ENCODE measurements at places on chromosomes 7 and 10.

DNA sequence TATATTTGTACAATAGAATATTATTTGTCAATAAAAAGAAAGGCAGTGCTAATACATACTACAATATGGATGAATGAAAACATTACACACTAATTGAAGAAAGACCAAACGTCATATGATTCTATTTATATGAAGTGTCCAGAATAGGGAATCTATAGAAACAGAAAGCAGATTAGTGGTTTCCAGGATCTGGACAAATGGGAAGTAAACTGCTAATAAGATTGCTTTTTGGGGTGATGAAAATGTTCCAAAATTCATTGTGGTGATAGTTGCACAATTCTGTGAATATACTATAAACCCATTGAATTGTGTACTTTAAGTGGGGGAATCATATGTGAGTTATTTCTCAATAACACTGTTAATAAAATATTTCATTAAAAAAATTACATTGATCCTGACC lies 78.2 kb upstream of the IFRD1 start:
- DNase-seq: no peak

DNA sequence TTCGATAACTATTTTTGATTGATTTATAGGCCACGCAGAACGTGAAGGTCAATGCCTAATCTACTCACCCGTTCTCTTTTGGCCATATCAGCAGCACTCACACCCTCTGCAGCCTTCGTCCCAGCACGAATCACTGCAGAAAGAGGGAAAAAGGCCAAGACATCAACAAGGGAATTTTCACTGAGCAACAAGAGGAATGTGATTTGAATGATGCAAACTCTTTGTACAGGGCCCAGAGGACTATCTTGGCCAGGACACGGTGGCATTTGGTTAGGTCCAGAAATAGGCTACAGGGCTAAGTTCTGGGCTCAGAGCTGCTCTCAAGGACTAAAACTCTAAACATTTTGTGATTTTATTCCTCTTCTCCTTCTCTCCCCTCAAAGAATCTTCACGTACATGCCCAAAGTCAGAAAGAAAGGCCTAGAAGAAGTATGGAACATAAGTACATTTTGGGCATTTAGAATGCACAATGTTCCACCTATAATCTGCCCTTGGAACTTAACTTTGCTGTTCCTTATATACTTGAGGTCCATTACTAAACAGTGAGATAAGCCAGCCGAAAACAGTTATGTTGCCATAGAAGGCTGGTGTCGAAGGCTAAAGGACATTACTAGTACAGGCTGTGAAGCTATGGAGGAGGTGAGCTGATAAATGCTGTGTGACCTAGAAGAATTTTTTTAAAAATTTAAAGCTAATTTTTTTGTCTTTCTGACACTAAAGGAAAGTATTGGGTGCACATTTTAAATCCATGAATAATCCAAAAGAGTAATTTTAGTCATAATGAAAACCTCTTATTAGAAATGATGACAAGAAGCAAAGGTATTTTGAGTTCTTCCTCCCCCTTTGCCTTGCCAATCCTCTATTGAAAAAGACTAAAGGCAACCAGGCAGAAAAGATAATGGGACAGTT lies 20.0 kb downstream of the RBM28 start:
- no peak for DNase-seq

DNA sequence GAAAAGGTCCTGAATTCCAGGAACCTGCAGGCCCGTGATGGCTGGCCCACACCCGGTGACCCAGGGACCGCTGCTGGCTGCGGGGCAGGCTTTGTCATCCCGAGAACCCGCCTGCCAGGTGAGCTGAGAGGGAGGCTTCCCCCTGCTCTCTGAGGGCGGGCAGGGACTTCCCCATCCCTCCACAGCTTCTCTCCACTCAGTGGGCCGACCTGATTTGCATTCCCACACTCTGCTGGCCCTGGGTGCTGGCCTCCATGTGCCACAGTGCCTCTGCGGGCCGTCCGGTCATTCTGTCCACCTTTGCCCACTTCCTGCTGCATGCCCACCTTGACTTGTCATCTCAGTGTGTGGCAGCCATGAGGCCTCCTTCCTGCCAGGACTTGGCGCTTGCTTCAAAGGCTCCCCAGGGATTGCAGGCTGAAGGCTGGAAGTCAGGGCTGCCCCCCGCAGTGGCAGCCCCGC lies 35.3 kb downstream of the PALD1 start:
- no peak for DNase-seq

GRCh38 chr10:11255796-11256444 lies 238.2 kb downstream of the CELF2 start:
- no peak for DNase-seq

DNA sequence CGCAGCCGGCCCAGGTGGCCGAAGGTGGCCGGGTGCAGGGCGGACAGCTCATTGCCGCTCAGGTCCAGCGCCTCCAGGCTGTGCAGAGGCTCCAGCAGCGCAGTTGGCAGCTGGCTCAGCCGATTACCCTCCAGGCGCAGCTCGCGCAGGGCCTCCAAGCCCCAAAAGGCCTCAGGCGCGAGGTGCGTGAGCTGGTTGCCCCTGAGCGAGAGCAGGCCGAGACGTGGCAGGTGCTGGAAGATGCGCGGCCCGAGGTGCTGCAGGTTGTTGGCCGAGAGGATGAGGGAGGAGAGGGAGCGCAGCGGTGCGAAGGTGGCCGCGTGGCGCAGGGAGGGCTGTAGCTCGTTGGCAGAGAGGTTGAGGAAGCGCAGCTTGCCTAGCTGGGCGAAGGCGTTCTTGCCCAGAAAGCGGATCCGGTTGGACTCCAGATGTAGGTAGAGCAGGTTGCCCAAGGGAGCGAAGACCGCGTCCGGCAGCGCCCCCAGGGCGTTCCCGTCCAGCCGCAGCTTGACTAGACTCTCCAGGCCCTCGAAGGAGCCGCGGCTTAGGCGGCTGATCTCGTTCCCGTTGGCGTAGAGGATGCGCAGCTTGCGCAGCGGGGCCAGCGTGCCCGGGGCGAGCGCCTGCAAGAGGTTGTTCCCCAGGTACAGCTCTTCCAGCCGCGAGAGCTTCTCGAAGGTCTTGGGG lies 923 bp downstream of the TRIL start:
- DNase-seq: peak; percentile 55

DNA sequence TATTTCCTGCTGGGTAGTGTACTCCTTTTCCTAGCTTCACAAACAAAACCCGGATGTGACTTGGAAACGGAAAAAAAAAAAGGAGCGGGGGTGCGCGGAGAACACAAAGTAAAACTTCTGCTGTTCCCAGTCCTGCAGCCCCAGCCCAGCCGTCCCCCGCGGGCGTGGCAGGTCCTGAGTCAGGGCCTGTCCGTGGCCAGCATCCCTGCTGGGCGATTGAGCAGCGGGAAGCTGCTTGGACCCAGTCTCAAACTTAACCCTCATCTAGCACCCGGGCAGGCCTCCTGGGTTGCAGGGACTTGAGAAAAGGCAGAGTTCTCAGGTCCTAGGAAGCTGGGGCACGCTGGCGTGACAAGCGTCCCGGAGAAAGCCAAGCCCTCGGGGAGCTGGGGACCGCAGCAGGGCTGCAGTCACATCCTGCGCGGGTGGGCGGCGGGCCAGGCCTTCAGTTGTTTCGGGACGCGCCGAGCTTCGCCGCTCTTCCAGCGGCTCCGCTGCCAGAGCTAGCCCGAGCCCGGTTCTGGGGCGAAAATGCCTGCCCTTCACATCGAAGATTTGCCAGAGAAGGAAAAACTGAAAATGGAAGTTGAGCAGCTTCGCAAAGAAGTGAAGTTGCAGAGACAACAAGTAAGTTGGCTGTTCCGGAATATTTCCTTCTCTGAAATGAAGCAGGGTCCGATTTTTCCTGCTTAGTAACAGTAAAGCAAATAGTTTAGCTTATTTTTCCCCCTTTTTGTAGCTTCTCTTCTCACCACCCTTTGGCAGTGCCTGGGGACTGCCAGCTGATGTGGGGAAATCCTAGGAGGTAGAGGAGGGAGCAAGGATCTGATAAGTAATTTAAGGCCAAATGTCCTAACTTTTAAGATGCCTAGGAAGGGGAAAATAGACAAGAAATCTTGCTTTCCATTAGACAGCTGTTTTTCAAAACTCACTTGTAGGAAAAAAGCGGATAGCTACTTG lies at the start of gene GNG11:
TSS of gene GNG11 (plus strand) at position 129 of the 960 bp plus-strand sequence. CDS start at position 532, 403 bp downstream.
- DNase-seq: peak; percentile 18

DNA sequence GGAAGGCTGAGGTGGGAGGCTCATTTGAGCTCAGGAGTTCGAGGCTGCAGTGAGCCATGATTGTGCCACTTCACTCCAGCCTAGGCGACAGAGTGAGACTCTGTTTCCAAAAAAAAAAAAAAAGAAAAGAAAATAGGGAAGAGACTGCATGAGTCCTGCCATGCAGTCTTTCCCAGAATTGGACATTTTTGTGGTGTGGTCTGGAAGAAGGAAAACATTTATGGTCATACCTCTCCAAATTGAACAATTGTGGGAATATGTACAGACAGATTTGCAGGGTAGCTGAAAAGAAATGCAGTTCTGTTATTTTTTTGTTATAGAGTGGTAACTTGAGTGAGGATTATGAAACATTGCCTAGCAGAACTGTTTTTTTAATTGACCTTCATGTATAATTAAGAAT lies 198.1 kb downstream of the AUTS2 start:
- DNase-seq: no peak

- DNase-seq: no peak
Measured at GRCh38 chr7:105250239-105250638, 138.5 kb downstream of the SRPK2 start.

- no peak for DNase-seq
Measured at GRCh38 chr10:3059974-3060373, 7.4 kb upstream of the PFKP start.

GRCh38 chr7:91033574-91033973 lies 230.7 kb upstream of the FZD1 start:
- no peak for DNase-seq

- peak; percentile 92 for DNase-seq
Measured at GRCh38 chr10:22320591-22321155, at the start of gene BMI1. BMI1 (plus strand) TSS chr10:22321099; CDS start chr10:22326450, 5,351 bp downstream.

GRCh38 chr10:119491966-119492757 lies 50.4 kb downstream of the RGS10 start:
- no peak for DNase-seq

- DNase-seq: no peak
Measured at GRCh38 chr10:112213836-112214235, 30.3 kb upstream of the GPAM start.

- DNase-seq: no peak
Measured at GRCh38 chr10:117619707-117620405, 77.3 kb downstream of the EMX2 start.

- no peak for DNase-seq
Measured at GRCh38 chr10:22321924-22322640, 1.2 kb downstream of the BMI1 start.

GRCh38 chr7:115059321-115059720 lies 137.4 kb downstream of the MDFIC start:
- no peak for DNase-seq

- no peak for DNase-seq
Measured at GRCh38 chr10:118752409-118752808, 2.4 kb downstream of the CACUL1 start.

DNA sequence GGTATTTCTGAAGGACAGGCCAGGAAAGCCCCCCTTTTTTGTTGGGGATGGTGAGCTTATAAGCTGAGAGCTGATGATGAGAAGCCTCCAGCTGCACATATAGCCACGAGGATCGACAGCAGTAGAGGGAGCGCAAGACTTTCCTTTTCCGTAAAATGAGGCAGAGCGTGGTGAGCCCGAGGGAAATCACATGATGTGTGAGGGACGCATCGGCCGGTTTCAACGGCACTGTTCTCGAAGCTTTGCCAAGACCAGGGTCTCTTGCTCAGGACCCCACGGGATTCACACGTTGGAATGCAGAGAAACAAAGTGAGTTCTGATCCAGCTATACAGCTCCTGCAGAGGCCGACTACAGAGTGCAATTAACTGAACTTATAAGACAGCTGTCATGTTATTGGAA lies 55.7 kb downstream of the ADAM12 start:
- no peak for DNase-seq

DNA sequence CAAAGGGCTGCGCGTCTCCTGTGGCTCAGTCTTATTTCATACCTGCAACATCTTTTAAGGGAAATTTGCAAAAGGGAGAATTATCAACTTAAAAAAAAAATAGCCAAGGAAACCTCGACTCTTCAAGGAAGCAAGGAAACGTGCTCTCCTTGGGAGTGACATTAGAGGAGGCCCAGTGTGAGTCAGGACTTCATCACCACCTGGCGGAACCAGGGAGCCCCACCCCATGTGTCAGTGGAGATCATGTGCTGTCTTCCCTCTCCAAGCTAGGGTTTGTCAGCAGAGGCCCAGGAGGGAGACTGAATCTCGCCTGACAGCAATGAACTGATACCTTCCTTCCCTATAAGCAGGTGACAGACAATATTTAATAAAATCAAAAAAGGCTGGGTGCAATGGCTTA lies 28.9 kb downstream of the POR start:
- no peak for DNase-seq

- no peak for DNase-seq
Measured at GRCh38 chr10:77768039-77768438, 130.4 kb upstream of the KCNMA1 start.

DNA sequence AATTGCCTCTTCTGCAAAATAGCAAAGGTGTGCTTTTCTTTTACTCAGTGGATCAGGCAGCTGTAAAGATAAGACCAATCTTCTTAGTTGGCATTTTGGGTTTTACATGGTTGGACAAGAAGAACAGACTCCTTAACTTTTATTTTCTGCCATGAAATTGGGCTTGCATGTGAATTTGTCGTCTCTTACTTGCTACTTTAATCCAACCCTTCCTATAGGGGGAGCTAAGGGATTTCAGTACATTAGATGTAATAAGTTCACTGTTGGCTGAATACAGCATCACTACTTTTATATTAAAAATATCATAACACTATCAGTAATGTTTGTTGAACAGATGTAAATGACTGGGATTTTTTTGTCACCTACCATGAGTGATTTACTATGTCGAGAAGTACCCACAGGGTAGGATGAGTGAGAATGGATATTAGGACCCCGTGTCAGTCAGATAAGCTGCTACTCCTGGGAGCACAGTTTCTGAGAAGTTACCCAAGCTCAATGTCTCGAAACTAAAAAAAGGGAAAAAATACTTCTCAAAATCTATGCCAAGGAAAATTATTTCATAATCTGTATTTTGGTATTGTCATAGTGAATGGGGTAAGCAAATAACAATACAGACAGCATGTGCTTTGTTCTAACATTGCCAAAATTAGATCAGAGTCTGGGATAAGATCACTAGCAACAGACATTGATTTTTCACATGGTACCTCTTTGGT lies 127.4 kb upstream of the AGR3 start:
- DNase-seq: no peak

- no peak for DNase-seq
Measured at GRCh38 chr10:104330168-104331110, 7.8 kb downstream of the ITPRIP start.

DNA sequence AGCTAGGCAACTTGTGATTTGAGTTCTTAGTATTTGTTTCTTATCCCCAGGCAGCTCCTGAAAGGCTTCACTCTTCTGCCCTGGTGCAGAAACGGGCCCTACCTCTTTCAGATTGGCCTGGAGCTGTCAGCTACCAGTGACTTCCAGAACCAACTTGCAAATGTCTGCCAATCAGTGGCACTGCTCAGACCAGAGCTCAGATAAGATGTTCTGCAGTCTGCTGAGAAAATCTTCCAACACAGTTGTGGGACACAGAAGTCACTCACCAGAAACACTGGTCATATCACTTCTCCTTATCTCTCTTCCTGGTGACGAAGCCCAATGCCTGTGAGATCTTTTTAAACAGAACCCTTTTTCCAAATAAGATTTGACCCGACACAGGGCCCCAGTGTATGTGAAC lies 81.9 kb upstream of the DUSP5 start:
- DNase-seq: no peak
